Osteoblast (primary cell): ENCODE measurements at places on chromosomes 5 and 9. TPM values are rescaled to one million over a fixed set of nuclear protein-coding genes. Genes with fewer than 3 reads are reported as not detected.

ERAP2 gene
- 5.6 and 84.7 TPM in 2 replicates for total RNA-seq

SAXO1 gene
- total RNA-seq = under 0.01 TPM in 2 replicates

BSPRY gene
- total RNA-seq = not detected in 2 replicates

- no peak overlapping the region for H3K4me3 ChIP-seq
- peaks cover 6% of the 10 kb centered on the region for H3K4me1 ChIP-seq
- no peaks in the 10 kb centered on the region for H3K36me3 ChIP-seq
These were observed 56.6 kb downstream of the RASEF start for GRCh38 chr9:83006378-83006777.

- no peaks in the 10 kb centered on the region for H3K27me3 ChIP-seq
- H3K4me1 ChIP-seq = peaks cover 58% of the 10 kb centered on the region
- peak; percentile 78 for DNase-seq
- H3K36me3 ChIP-seq = no peaks in the 10 kb centered on the region
These were observed 146.9 kb upstream of the DMRT1 start for GRCh38 chr9:694403-695154.

- peaks cover 20% of the 10 kb centered on the region for H3K4me1 ChIP-seq
- H3K27me3 ChIP-seq = no peaks in the 10 kb centered on the region
- no peak for DNase-seq
- H3K27ac ChIP-seq = peak overlapping the region; percentile 35
- no peak overlapping the region for H3K4me3 ChIP-seq
These were observed 15.7 kb downstream of the USP20 start for GRCh38 chr9:129850821-129851550.

- H3K4me3 ChIP-seq = no peak overlapping the region
- H3K27ac ChIP-seq = no peak overlapping the region
- H3K27me3 ChIP-seq = no peaks in the 10 kb centered on the region
- peaks cover 17% of the 10 kb centered on the region for H3K4me1 ChIP-seq
- DNase-seq = no peak
These were observed 2.7 kb upstream of the CNOT6 start for GRCh38 chr5:180491496-180491895.

DNA sequence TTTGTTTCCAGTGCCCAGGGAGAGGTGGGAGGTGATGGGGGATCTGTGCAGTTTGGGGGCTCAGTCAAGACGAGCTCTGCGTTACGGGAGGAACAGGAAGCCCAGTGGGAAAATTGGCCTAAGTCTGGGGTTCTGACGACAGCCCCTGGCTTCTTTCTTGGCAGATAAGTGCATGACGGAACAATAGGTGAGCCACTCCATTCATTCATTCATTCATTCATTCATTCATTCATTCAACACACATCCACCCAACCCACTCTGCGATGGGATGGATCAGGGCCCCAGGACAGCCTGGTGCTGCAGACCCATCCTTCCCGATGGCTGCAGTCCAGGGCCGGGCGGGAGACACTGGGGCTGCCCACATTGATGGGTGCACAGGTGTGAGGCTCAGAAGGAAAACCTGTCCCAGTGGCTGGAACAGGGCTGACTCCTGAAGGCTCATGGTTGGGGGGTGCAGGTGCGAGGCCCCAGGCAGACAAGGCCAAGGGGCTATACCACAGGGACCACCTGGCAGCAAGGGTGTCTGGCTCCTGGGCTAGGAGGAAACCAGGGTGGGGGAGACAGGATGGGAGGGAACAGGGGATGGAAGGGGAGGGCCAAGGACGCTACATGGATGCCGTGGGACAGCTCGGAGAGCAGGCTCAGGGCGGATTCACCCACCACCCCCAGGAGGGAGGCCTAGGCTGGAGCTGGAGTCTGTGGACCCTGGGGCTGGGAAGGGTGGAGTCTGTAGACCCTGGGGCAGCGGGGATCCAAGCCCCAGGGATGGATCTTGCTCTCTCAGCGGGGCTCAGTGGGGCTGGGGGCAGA is 1.9 kb upstream of the LCNL1 start:
- no peak overlapping the region for H3K27ac ChIP-seq
- no peak for DNase-seq
- H3K4me1 ChIP-seq = peaks cover 5% of the 10 kb centered on the region
- no peaks in the 10 kb centered on the region for H3K36me3 ChIP-seq
